Umbilical cord (tissue), 2 donors: ENCODE measurements at places on chromosomes 7 and 10.

- DNase-seq, result peak; percentile 31
Measured at GRCh38 chr10:4947635-4948596, 15.3 kb upstream of the AKR1C1 start.

DNA sequence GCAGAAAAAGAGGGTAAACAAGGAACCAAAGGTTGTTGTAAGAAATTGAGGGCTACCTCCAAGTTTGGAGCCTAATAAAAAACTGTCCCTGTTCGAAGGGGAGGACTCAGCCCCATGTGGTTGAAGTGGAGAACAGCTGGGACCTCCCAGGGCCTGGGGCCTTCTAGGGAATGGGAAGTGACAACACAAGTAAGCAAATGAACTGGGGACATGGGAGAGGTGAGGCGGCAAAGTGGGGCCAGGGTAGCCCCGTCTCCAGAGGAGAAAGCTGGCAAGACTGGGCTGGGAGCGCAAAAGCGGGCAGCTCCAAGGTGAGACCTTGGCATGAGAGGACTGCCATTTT, 198.1 kb downstream of the ZNF438 start:
- no peak for DNase-seq

GRCh38 chr7:34457329-34457728, 200.7 kb upstream of the NPSR1 start:
- no peak for DNase-seq

- DNase-seq, result peak; percentile 79
Measured at GRCh38 chr10:102718220-102718619, 3.8 kb downstream of the SFXN2 start.

DNA sequence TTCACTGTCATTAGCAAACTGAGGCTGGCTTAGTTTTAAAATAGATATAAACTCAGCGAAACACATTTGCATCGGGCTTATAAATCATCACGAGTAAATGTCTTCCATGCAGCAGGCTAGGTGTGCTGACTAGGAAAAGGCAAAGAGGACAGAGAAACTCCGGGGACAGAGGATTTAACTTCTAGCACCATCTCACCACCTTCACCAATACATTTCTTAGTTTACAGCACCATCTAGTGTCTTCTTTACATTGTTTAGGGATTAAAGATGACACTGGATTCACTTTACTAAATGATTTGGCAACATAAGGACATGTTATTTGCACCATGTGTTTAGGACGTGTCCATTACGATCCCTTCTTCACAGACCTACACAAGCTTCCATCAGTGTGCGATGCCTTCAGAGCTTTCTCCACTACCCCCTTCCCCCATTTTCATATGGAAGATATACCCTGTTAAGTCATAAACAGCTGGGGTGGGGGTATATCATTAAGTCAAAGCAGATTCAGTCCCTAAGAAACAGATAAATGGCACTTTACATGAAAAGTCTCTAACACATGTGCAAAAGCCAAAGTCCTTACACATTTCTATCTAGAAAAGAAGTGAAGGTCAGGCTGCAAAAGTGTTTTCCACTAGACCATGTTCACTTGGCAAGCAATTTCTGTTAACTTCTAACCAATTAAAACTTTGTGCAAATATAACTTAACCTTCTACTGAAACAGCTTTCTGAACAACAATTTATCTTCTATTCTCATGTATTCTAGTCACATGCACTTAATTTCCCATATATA, 103.3 kb downstream of the GRB10 start:
- peak; percentile 55 for DNase-seq

GRCh38 chr7:78311181-78311580, 512.6 kb downstream of the PHTF2 start:
- DNase-seq, result no peak

DNA sequence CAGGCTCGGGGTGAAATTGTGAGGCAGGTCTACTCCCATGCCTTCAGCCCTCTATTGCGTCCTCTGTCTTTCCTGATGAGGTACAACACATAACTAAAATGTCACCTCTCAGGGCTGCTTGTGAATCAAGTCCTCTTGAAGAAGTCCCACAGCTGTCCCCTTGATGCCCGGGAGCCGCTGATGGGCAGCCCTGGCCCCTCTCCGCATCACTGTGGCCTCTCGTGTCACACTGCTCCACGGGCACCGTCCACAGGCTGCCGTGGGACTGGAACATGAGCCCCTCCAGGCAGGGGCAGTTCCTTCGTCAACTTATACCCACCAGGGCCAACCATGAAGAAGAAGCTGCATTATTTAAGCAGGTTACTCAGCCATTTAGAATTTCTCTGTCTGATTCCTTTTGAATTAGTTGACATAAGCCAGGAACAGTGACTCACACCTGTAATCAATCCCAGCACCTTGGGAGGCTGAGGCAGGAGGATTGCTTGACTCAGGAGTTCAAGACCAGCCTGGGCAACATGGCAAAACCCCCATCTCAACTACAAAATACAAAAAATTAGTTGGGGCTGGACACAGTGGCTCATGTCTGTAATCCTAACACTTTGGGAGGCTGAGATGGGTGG, 58.5 kb upstream of the UBE3C start:
- no peak for DNase-seq

- DNase-seq, result peak; percentile 98
Measured at GRCh38 chr7:25303281-25304181, 75.2 kb upstream of the NPVF start.

- no peak for DNase-seq
Measured at GRCh38 chr7:100366411-100367250, 6.7 kb upstream of the PILRA start.

- peak; percentile 1 for DNase-seq
Measured at GRCh38 chr10:16520900-16521299, 779 bp downstream of the C1QL3 start.

DNA sequence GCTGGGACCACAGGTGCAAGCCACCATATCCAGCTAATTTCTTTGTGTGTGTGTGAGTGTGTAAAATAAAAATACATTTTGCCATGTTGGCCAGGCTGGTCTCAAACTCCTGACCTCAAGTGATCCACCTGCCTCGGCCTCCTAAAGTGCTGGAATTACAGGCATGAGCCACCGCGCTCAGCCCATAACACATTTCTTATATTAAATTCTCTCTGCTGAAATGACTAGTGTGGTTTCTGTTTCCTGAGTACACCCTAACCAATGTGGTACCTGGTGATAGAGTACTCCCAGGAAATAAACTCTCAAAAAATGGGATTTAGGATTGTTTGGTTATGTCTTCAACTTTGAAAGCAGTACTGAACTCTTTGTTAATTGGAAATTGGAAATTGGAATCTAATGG, 19.4 kb upstream of the FHIP2A start:
- no peak for DNase-seq

- DNase-seq, result no peak
Measured at GRCh38 chr10:78737883-78738856, 330.6 kb upstream of the ZMIZ1 start.

GRCh38 chr7:12066004-12066403, 145.1 kb upstream of the TMEM106B start:
- no peak for DNase-seq

DNA sequence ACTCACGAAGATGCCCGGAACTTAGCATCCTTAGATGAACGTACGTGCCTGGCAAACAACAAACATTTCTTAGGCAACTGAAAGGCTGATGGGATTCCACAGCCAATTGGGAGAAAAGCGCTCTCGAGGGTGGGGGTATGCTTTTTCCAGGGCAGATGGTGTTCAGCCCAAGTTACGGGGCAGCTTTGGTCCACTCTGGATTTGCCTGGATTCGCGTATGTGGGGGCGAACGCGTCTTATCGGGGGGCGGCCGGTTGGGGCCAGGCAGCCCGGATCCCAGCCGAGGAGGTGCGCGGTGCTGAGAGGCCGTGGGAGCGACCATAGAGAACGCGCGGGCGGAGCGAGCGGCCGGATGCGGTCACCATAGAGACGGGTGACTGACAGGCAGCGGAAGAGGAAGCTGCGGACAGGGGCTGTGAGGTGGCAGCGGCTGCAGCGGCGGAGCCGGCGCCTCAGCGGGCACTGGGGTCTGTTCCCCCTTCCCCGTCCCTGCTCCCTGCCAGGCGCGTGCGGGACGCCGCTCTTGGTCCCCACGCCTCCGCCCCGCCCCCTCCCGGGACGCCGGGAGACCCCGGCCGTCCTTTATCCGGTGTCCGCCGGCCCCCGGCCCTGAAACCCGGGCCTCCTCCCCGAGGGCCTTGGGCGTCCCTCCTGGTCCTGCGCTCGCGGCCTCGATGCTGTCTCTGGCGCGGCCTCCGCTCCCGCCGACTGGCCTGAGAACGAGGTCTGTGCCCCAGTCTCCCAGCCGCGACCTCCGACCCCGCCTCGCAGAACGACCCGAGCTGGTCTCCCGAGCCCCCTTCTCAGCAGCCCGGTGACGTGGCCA, at the start of gene CHPF2:
Gene CHPF2, plus strand, starts transcription at position 393 of the 826 bp plus-strand sequence. CDS start 1,529 bp downstream, outside the sequence.
- DNase-seq, result peak; percentile 92

- no peak for DNase-seq
Measured at GRCh38 chr10:73917566-73918305, 6.8 kb downstream of the PLAU start.

- DNase-seq, result no peak
Measured at GRCh38 chr7:108384716-108385483, 71.3 kb downstream of the NRCAM start.

- no peak for DNase-seq
Measured at GRCh38 chr7:149799397-149800168, 26.2 kb upstream of the ZNF467 start.

GRCh38 chr7:27901028-27901760, 161.2 kb downstream of the TAX1BP1 start:
- peak; percentile 45 for DNase-seq

DNA sequence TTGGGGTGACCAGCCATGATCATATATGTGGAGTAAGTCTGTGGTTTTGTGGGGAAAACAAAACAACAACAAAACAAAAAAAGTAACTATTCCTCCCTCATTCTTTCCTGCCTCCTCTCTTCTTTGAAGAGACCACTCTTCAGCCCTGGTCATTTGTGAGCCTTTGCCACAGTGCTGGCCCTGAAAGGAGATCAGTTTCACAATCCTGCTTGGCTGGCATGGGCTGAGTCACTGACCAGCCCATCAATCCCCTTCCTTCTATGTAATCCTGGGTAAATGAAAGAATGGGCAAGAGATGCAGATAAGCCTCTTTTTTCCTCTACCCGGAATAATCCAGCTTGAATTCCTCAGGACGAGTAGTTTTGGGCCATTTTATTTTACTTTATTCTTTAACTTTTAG, 13.6 kb downstream of the CSTF2T start:
- no peak for DNase-seq

DNA sequence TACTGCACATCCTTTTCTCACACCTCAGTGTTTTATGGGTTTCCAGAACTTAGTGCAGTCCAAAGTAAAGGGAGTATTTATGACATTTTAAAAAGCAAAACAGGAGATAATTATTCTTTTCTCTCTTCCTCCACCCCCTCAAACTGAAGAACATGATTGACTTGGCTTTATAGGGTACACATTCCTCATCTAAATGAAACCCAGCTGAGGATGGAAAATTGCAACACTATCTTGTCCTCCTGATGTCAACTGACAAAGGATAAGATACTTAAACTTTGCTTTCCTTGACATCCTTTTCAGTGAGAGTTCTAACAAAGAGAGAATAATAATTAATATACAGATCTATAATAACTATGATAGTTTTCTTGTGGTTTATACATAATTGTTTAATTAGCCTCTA, 299.1 kb downstream of the BBS9 start:
- no peak for DNase-seq

- DNase-seq, result no peak
Measured at GRCh38 chr10:42801135-42801534, 18.5 kb downstream of the BMS1 start.

DNA sequence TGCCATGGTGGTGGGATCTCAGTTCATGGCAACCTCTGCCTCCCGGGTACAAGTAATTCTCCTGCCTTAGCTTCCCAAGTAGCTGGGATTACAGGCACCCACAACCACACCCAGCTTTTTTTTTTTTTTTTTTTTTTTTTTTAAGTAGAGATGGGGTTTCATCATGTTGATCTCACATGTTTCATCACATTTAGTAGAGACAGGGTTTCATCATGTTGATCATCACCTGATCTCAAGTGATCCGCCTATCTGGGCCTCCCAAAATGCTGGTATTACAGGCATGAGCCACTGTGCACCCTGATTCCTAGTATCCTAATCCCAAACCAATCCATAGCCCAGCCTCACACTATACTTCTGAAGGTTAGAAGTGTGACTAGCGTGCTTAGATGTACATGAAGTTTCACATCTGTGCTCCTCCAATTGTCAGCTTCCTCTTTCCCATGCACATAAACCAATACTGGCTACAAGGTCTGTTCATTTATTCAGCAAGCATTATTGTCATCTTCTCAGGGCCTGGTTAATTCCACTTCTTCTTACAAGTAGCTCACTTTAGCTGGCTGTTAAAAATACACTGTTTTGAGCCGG, 6.8 kb upstream of the NAT16 start:
- no peak for DNase-seq

- DNase-seq, result no peak
Measured at GRCh38 chr7:121099572-121099971, 111.1 kb downstream of the CPED1 start.

- DNase-seq, result peak; percentile 88
Measured at GRCh38 chr10:118423800-118424442, 81.8 kb upstream of the FAM204A start.

DNA sequence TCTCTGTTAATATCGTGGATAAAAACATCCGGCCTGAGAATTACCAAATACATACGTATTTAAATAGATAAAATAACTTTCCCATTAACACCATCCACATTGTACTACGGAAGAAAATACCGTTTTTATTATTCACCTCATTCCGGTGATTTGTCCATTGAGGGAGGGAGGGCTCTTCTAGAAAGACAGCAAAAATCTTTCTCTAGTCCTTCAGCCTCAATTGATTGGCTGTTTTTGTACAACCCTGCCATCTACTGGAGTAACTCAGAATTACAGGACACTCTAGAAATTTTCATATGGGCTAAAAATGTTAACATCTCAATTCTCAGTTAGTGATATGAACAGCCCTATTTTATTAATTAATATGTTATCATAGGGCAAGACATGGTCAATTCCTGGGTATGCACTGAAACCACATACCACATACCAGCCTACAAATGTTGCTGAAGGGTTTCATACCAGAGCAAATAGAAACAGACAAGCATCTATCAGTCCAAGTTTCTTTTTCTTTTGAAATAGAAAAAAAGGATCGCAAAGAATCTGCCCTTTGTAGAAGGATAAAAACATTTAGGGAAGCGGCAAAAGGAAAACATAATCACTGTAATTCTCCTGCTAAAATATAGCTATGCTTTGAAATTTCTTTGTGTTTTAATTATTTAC, 55.8 kb upstream of the CDCA7L start:
- peak; percentile 61 for DNase-seq

GRCh38 chr10:73968098-73968521, 29.8 kb upstream of the VCL start:
- DNase-seq, result peak; percentile 59

GRCh38 chr7:35619863-35620262, 75.1 kb downstream of the HERPUD2 start:
- DNase-seq, result no peak

DNA sequence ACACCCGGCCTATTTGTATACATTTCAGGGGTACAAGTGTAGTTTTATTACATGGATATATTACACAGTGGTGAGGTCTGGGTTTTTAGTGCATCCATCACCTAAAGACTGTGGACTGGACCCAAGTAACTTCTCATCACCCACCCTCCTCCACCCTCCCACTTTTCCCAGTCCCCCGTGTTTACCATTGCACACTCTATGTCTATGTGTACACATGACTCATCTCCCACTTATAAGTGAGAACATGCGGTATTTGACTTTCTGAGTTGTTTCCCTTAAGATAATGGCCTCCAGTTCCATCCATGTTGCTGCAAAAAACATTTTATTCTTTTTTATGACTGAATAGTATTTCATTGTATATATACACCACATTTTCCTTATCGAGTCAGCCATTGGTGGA, 98.9 kb upstream of the WAC start:
- no peak for DNase-seq

- DNase-seq, result peak; percentile 65
Measured at GRCh38 chr7:117251687-117252086, 71.2 kb downstream of the WNT2 start.
